ENCODE measurements at places on chromosomes 7 and 10. TPM values are rescaled to one million over a fixed set of nuclear protein-coding genes. Genes with fewer than 3 reads are reported as not detected.

RBM20 gene
- 0.04 TPM for total RNA-seq

IKZF5 gene
- total RNA-seq, result 10.5 TPM

PLPP4 gene
- total RNA-seq, result 0.31 TPM

TAF3 gene
- total RNA-seq, result 6.4 TPM

CRHR2 gene
- total RNA-seq, result 0.23 TPM

AMPH gene
- total RNA-seq, result 9.4 TPM

FZD8 gene
- 8.7 TPM for total RNA-seq

CALML3 gene
- not detected for total RNA-seq

Measured in GM23338 (cell line).